RWPE2 (cell line): ENCODE measurements at places on chromosomes 16 and 17.

GRCh38 chr17:69468207-69468606, 53.7 kb downstream of the MAP2K6 start:
- no peak for DNase-seq

DNA sequence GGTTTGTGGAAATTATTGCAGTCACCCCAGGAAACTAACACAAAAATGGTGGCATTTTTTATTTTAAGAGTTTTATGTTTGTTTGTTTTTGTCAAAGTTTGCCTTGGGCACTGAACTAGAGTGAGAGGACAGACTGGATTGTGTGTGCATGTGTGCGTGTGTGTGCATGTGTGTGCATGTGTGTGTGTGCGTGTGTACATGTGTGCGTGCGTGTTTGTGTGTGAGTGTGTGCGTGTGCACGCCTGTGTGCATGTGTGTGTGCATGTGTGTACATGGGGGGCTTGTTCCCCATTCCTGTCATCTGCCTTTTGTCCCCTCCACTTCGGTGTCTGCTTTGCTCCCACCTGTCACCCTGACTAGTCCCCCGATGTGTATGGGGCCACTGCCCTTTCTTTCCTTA, 32.5 kb downstream of the MGAT5B start:
- DNase-seq: no peak

DNA sequence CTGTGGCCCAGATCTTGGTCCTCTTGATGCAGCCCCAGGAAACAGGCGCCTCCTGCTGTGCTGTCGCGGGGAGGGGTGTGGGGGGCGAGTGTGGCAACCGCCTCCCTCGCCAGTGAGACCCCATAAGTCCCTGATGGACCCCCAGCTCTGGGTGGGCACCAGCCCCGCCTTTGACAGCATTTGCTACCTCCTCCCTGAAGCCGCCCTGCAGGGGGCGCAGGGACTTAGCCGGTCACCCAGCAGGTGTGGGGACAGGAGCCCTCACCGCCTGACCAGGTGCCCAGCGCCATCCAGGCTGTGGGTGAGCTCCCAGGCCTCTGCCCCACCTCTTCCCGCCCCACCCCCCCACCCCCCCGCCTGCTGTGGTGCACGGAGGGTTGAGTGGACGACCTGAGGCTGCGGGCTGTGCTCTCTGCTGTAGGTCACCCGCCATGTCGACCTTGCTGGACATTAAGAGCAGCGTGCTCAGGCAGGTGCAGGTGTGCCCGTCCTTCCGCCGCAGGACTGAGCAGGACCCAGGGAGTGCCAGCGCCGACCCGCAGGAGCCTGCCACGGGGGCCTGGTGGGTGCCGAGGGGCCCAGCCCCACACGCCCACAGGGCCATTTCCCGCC, 4.8 kb downstream of the BAIAP3 start:
- no peak for DNase-seq

- DNase-seq: no peak
Observed at GRCh38 chr16:56860226-56861020, 4.6 kb upstream of the SLC12A3 start.

- DNase-seq: no peak
Observed at GRCh38 chr17:37392024-37392590, 14.5 kb downstream of the ACACA start.

DNA sequence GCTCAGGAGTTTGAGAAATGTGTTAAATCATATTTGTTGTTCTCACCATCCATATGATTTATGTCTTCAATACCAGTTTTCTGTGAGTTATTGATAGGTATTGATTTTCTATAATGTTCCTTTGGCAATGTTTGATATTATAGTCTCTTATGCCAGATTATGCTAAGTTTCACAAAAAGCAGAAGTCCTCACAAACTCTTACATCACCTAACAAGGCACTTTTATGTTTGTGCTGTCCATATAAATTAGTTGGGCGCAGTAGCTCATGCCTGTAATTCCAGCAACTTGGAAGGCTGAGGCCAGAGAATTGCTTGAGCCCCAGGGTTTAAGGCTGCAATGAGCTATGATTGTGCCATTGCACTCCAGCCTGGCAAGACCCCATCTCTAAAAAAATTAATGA, 12.6 kb upstream of the UQCRC2 start:
- no peak for DNase-seq

DNA sequence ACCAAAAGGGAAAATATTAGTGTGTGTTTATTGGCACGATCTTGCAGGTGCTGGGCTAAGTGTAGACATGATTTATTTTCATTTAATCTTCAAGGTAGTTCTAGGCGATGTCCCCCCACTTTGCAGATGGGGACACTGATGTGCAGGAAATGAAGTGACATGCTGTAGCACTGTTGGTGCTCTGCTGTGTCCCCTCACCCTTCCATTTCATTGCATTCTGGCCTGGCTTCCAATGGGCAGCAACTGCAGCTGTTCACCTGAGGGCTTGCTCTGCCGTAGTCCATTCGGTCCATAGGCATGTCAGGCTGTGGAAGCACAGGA, 123.9 kb downstream of the PRKCB start:
- DNase-seq: no peak

DNA sequence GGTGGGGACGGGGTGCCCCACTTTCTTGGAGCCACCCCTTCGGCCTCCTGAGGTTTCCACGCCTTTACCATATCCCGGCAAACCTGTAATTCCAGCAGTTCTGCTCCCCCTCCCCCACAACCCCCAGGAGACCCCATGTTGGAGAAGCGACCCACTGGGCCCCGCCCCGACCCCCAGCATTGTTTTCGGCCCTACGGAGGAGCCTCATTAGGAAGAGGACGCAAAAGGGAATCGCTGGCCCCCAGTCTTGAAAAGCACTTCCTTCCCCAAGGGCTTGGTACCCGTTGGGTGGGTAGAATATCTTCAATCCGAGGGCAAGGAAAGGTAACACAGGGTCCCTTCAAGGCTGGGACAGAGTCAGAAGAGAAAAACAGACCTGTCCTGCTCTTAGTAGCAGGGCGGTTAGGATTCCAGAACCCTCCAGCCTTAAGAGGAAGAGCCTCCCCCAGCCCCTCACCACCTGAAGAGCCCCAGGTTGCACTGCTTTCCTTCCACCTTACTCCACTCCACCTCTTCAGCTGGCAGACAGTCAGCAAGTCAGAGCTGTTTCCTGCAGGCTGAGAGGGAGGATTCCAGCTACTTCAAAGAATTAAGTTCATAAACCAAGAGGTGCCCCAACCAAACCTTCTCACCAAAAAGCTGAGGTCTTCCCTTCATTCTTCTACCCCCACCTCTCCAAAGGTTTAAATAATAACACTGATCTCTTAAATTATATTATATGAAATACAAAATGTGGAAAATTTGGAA, 803 bp upstream of the TLCD2 start:
- no peak for DNase-seq

- DNase-seq: no peak
Observed at GRCh38 chr16:27429330-27429871, 27.4 kb downstream of the IL21R start.

GRCh38 chr16:3695610-3696369, 21.5 kb downstream of the TRAP1 start:
- no peak for DNase-seq

DNA sequence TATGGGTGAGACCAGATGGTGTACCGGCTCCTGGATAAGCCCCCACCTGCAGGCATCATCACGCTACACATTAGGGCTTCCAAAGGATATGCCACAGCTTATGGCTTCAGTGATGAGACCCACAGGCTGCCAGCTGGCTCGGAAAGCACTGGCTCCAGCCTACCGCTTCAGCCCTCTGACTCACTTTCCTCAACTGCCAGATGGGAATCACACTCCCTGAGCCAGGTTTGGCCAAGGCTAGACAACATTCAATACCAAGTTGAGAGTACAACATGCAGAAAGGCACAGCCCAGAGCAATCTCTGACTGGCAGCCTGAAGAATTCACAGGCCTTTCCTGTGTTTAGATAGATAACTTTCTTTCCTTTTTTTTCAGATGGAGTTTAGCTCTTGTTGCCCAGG, 10.3 kb downstream of the CENPV start:
- no peak for DNase-seq

DNA sequence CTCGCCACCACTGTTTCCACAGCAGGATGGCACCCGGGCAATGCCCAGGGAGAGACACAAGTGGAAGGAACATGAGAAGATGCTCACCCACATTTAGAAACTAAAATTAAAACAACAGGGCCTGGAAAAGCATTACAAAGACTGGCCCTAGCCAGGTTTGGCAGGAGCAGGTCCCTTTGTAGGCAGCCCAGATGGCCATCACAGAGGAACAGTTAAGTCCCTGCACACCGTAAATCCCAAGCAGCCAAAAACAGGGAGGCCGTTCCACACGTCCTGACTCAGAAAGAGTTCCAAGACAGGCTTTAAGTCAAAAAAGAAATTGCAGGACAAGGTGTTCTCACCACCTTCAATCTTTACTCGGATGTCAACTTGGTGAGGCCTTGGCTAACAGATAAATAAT, 127.1 kb downstream of the DYNLRB2 start:
- DNase-seq: no peak

DNA sequence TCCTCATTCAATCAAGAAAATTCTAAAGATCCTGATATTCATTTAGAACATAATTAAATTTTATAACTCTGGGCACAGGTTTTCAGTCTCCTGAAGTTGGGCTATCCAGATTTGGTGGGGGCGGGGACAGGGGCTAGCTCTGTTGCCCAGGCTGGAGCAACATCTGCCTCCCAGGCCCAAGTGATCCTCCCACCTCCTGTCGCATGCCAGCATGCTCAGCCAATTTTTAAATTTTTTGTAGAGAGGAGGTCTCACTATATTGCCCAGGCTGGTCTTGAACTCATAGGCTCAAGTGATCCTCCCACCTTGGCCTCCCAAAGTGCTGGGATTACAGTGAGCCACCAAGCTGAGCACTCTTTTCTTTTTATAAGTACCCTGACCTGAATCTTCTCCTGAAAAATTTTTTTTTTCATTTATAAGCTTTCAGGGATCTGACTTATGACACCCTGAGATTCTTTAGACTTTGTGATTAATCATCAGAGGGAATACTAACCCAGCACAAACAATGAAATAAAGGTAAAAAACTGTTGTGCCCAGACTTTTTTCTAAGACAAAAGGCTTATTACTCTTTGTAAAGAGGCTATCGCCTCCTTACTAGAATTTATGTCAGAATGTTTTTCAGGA, 62.6 kb downstream of the TUBD1 start:
- no peak for DNase-seq

- no peak for DNase-seq
Observed at GRCh38 chr16:84209989-84210388, 19.0 kb downstream of the ADAD2 start.

DNA sequence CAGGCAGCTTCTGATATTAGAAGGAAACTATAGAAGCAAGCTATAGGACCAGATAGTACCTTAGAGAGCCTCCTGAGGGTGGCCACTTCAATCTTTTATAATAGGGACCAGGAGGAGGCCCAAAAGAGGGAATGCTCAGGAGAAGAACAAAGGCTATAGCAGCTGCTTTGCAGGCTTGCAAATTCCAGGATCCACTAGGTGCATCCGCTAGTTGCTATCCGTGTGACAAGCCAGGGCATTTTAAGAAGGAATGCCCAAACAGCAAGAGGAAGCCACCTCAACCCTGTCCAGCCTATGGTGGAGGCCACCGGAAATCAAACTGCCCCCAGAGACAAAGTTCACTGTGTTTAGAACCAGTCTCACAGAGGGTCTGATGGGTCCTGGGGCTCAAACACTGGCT, 192.6 kb upstream of the KIF2B start:
- no peak for DNase-seq
